ENCODE measurements at places on chromosomes 11 and 22. TPM values are rescaled to one million over a fixed set of nuclear protein-coding genes. Genes with fewer than 3 reads are reported as not detected.
A peak's percentile ranks its signal among the peaks of the same experiment; 100 is the strongest.

- DNase-seq: no peak
These were observed 13.5 kb downstream of the CDON start for GRCh38 chr11:126049159-126049558.

DNA sequence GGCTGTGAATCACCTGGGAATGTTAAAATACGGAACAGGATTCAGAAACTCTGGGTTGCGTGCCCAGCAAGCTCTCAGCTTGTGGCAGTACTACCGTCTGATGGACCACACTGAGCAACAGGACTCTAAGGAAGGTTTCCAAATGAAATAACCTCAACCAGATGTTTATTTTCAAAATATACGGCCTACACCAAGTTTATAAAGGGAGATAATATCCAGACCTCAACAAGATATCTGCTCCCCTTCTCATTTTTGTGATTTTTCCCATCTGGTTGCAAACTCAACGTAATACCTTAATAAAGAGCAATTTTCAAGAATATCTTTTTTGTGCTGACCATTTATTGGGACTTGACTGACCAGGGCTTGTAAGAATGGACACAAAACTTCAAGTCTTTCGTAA, 49.4 kb downstream of the SLC25A17 start:
- no peak for DNase-seq

DNA sequence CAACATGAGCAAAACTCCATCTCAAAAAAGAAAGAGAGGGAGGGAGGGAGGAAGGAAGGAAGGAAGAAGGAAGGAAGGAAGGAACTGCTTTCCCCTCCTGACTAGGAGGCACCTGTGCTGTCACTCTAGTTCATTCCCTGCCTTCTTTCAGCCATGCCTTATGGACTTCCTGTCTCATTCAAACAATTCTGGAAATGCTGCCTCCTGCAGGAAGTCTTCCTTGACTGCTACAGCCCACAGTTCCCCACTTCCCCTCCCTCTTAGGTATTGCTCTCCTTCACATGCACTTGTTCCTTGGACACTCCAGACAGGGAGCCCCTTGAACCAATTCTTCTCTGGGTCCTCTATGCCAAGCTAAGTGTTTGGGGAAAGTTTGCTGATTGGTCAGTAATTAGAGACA, 31.6 kb upstream of the WNT11 start:
- peak; percentile 62 for DNase-seq

The SYCE3 gene
- total RNA-seq: not detected

DNA sequence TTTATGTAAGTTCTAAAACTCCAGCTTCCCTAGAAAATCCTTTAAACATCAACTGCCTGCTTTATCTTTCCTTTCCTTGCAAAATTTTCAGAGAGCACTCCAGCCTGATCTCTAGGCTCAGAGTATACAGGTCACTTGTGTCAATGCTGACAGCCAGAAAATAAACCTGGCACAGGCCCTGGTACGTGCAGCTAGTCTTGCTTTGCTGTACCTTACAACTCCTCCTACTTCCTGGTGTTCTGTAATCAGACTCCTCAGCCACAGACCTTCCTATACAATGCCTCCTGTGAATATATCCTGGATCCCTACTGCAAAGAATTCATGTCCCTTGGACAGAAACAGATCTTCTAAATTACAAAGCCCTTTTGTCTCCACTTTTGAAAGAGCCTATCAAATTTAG, 24.2 kb upstream of the TMEM123 start:
- DNase-seq: peak; percentile 72

- DNase-seq: no peak
These were observed 22.7 kb upstream of the YPEL1 start for GRCh38 chr22:21758091-21758864.

The FGF19 gene
- 131 TPM for total RNA-seq

The OR51E1 gene
- total RNA-seq: 0.41 TPM

- DNase-seq: peak; percentile 47
These were observed at the start of gene AMPD3 for GRCh38 chr11:10454878-10455631. Gene AMPD3 (plus strand): TSS chr11:10455264. CDS start chr11:10461520, 6,256 bp downstream.

DNA sequence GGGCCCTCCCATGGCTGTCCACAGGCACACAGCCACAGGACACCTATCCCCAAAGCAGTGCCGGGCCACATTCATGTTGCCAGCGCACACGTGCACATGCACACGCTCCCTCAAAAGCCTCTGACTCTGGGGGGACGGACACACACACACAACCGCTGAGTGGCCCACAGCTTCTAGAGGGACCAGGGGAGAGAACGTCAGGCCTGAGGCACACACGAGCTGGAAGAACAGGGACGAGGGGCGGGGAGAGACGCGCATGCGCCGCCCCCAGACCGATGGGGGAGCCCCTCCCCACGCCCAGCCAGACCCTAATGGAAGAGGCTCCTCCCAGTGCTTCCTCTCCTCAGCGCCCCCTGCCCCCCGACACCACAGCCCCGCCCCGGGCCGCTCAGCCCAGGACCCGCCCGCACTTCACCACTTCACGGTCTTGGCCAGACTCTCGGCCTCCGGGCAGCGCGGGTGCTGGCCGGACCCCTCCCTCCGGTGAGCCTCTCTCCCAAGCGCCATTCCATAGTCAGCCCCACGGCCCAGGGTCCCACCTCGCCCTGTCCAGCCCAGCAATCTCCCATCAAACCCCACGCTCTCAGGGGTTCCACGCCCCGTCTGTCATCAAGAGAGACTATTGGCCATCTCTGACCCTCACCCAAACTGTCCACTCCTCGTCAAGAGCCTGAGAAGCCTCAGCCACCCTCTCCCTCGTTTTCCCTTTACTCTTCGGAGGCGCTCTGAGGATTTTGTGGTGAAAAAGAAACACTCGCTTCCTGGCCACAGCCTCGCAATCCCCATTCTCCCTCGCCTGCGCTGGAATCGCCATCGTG, 11.7 kb downstream of the NRXN2 start:
- no peak for DNase-seq

GRCh38 chr22:30994960-30995359, 25.9 kb downstream of the TUG1 start:
- no peak for DNase-seq

DNA sequence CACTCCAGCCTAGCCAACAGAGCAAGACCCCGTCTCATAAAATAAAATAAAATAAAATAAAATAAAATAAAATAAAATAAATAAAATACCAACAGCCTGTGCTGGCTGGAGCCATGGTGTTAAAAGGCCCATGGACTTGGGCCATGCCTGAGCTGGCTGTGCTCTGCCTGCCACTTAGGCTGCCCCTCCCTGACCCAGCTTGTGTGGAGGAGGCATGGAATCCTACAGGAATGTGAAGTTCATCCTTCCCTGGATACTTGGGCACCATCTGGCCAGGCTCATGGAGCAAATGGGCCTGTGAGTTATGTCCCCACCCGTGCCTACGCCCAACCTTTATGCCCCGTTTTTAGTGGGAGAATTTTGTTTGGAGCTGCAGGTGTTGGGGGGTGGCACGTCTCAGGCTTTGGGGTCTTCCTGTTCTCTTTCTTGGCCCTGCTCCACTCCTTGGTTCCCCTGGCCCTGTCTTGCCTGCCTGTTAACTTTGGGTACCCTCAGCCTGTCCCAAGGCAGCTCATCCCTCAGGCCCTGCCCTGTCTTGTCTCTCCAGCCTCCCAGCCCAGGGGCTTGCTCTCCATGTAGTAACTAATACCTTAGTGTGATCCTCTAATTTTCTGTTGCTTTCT, 51.3 kb downstream of the BCR start:
- DNase-seq: no peak

The ACER3 gene
- 13.4 TPM for total RNA-seq
